ENCODE measurements at places on chromosomes 4 and X. TPM values are rescaled to one million over a fixed set of nuclear protein-coding genes. Genes with fewer than 3 reads are reported as not detected.

DNA sequence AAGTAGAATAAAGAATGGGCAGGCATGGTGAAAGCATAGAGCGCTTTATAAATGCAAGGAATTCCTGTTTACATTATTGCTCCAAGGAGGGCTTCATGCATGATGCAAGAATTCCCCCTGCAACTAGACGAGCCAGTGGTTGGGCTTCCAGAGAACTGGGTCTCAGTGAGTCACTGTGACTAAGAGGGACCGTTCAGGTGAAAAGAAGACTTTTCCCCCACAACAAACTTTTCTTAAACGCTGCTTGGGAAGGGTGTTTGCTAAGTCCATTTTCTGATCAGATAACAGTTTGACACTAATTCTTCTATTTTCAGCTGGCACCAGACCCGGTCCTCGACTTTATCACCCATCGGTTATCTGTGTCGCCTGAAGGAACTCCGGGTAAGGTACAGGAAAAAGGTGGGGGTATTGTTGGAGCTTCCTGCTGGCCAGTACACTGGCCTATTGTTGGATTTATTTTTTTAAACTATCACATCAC lies 40.1 kb downstream of the LDB2 start:
- peak; percentile 93 for DNase-seq

DNA sequence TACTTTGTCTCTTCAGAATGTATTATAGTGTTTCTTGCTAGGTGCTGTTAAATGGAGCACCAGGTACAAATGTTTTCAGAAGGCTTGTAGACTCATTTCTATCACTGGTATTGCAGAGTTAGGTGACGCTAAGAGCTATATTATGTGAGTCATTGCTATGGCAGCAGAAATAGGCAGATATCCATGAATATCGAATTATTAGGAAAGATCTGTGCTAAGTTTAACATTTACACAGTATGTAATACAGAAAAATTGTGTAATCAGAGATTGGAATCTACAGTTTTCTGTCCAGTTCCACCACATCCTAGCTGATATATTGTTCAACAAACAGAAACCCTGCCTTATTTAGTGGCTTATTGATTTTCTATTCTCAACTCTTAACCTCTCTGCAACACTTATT lies 1025.5 kb downstream of the STIM2 start:
- DNase-seq = no peak

GRCh38 chrX:154545673-154546274 lies 872 bp downstream of the G6PD start:
- DNase-seq = no peak

GRCh38 chr4:156560701-156561100 lies 410.9 kb downstream of the PDGFC start:
- no peak for DNase-seq

GRCh38 chr4:166512267-166512666 lies 639.2 kb downstream of the TLL1 start:
- DNase-seq = no peak

DNA sequence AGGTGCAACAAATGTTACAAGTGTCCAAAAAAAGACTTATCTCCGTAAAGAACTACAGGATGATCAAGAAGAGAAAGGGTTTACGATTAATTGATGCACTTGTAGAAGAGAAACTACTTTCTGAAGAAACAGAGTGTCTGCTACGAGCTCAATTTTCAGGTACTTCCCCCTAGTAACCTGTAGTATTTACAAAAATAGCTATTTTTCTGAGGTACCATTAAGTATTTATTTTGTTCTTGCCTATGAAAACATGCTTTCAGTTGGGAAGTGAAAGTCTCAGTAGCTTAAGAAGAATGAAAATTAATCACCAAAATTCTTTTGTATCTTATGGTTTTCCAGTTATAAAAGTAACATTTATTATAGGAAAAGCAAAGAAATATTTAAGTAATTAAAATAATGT lies 5.9 kb downstream of the THAP9 start:
- DNase-seq = no peak

NAP1L3 gene
- 0.82 TPM for total RNA-seq

RENBP gene
- total RNA-seq = 19.0 TPM

TEX11 gene
- total RNA-seq = not detected

SERTM2 gene
- not detected for total RNA-seq

RNF128 gene
- total RNA-seq = 1.1 TPM

KDR gene
- 496 TPM for total RNA-seq

ARR3 gene
- not detected for total RNA-seq

CLTRN gene
- 2.1 TPM for total RNA-seq

PABPC5 gene
- total RNA-seq = 0.58 TPM

ERAS gene
- not detected for total RNA-seq

Measured in glomerular endothelial cell (primary cell).